ENCODE measurements at places on chromosomes 2 and 18. TPM values are rescaled to one million over a fixed set of nuclear protein-coding genes. Genes with fewer than 3 reads are reported as not detected.

Gene COLEC11
- 0.09 TPM for total RNA-seq

Gene TM4SF20
- 0.57 TPM for total RNA-seq

Gene ZSWIM2
- not detected for total RNA-seq

Gene PRSS56
- total RNA-seq: not detected

Gene PTPRN
- 1.8 TPM for total RNA-seq

Gene ATP6V1B1
- total RNA-seq: 0.09 TPM

Gene KLHL29
- 2.9 TPM for total RNA-seq

Gene HDAC4
- total RNA-seq: 28.3 TPM

Gene TBC1D8
- total RNA-seq: 21.3 TPM

Gene CFAP65
- total RNA-seq: not detected

Gene CREG2
- total RNA-seq: 0.25 TPM

Gene GEN1
- total RNA-seq: 51.2 TPM

Gene OBSL1
- 90.4 TPM for total RNA-seq

Gene HDLBP
- 929 TPM for total RNA-seq

Gene ACKR3
- total RNA-seq: 2.0 TPM

Gene FLACC1
- 1.2 TPM for total RNA-seq

Gene RPRD1A
- 32.6 TPM for total RNA-seq

Gene REG3A
- total RNA-seq: not detected

Gene LIPG
- 3.2 TPM for total RNA-seq

Gene PRKAG3
- total RNA-seq: 0.41 TPM

Gene CD226
- 0.99 TPM for total RNA-seq

Gene SIX3
- total RNA-seq: not detected

Gene SPHKAP
- not detected for total RNA-seq

Gene CLEC4F
- not detected for total RNA-seq

Gene NT5DC4
- not detected for total RNA-seq

Measured in fibroblast of the aortic adventitia (primary cell).